ENCODE measurements at places on chromosomes 11 and 22.

GRCh38 chr22:24789516-24789915 lies 15.0 kb upstream of the PIWIL3 start:
- DNase-seq = no peak

DNA sequence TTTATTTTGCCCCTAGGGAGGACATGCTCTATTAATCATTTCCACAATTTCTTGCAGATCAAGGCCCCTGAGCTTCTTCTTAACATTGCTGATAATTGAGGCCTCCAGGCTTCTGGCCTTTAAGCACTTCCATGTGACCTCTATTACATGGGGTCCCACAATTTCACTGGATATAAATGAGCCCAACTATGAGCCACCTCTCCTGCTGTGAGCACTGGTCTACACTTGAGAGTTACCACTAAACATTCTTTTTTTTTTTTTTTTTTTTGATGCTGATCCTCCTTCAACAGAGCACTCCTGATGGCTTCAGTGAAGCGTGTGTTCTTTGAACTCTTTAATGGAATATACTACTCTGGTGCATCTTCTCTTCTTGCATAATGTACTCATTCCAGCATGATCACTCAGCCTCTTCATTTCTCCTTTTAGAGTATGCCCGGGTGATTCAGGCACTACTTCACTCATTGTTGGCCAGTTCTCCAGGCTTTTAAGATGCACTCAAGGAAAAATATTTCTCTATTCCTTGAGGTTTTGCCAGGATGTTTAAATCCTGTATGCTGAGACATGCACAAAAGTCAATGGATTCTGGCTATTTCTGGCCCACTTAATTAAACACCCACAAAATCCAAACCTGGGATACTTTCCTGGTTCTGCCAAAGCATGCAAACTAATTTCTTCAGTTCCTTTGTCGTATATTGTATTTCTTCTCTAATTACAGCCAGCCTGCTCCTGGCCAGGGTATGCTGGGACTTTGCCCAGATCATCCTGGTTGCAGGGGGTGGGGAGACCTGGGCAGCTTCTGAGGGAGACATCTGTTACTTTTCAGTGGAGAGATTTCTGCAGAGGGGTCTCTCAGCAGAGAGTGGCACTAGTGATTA lies 257.8 kb upstream of the LUZP2 start:
- DNase-seq = peak; percentile 20

- peak; percentile 25 for DNase-seq
Measured at GRCh38 chr11:99199341-99199740, 178.6 kb downstream of the CNTN5 start.

- no peak for DNase-seq
Measured at GRCh38 chr11:44784851-44785250, 58.1 kb downstream of the TSPAN18 start.

- no peak for DNase-seq
Measured at GRCh38 chr22:39238966-39239505, 5.7 kb downstream of the PDGFB start.

DNA sequence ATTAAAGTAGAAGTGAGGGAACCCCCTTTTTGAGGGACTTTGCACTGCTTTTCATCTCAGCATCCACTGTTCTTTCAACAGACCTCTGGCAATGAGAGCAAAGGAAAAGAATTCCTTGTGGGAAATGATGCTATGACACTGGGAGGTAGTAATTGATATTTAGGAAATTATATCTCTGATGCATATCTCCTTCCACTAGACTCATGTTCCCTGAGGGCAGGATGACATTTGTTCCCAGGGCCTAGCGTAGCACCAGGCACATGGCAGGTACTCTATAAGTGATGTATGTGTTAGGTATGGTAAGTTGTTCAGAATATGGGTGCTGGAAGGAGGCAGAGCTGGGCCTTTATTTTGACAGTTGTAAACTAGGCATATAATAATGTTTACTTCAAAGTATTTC lies 142.9 kb downstream of the CCDC81 start:
- no peak for DNase-seq

DNA sequence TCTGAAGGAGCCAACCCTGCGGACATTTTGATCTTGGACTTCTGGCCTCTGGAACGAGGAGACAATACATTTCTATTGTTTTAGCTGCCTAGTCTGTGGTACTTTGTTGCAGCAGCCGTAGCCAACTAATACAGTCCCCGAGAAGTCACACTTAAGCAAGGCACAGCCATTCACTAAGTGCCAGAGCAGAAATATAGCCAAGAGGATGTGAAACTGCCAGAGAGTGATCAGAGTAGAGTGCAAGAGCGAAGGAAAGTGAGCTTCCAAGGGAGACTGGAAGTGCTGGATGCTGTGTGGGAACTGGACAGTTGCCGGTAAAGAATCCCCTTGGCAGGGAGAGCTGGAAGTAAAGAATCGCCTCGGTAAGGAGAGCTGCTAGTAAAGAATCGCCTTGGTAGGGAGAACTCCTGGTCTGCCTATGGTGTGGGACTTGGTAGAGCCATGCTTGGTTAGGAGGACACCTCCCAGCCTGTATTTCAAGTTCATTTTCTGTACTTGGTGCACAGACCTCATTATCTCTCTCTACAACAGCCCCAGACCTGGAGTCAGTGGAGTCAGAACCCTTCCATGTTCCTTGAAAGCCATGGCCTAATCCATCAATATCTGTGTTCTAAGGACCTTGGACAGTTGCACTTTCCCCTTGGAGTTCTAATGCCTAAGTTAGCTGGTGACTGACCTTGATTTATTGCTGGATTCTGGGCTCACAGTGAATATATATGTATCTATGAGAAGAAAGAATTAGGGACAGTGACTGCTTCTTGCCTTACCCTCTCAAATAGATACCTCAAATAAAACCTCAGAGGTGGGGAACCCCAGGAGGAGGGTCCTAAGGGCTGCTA lies 162.1 kb downstream of the LDLRAD3 start:
- DNase-seq = peak; percentile 19

GRCh38 chr22:39181778-39182177 lies 29.3 kb upstream of the CBX7 start:
- no peak for DNase-seq

- DNase-seq = no peak
Measured at GRCh38 chr11:66495401-66495854, 15.0 kb upstream of the BBS1 start.

DNA sequence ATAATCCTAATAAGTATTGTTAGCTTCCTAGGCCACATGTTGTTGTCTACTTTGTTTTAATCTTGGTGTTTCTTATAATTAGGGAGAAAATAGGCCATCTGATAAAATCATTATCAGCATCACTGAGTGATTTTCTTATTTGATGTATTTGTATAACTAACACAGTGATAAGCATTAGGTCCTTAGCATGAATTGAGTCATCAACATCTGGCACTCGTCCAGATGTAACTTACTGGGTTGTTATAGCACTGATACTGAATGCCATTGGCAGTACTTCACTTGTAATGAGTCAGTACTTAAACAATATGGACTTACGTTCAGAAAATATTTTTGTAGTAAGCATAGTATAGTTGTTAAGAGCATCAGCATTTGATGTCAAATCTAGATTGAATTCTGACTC lies 16.2 kb downstream of the API5 start:
- peak; percentile 40 for DNase-seq

- DNase-seq = peak; percentile 68
Measured at GRCh38 chr11:62680825-62681240, 2.0 kb upstream of the UBXN1 start.

GRCh38 chr11:94739331-94739730 lies 28.8 kb upstream of the AMOTL1 start:
- no peak for DNase-seq

DNA sequence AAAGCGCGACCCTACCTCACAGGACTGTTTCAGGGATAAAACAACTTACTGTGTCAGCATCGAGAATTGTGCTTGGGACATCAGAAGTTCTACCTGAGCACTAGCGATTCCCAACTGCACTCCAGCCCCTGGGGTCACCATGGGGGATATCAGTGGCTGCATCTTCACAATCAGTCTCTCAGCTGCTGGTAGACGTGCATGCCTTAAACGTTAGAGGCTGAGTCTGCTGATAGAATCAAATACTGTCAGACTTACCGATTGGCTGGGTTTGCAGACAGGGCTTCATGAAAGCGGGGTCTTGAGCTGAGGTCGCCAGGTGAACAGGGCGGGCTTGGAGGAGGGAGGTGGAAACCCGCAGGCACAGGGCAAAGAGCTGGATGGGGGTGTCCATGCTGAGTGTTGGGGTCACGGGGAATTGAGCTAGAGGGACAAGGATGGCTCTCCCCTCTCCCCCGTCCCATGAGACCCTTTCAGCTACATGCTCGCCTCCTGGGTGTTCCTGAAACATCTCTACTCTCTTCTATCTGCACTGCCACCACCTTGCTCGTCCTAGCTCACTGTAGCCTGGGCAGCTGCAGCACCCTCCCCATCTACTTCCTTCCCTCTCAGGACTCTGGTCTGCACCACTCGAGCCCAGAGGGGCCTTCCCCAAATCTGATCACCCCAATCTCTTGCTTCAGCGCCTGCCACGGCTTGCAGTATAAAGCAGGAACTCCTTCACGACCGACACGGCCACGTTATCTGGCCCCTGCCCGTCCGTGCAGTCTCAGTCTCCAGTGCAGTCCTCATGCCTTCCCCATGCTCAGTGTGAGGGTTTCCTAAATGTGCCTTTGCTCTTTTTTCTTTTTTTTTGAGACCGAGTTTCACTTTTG lies 43.5 kb downstream of the ST14 start:
- DNase-seq = no peak

DNA sequence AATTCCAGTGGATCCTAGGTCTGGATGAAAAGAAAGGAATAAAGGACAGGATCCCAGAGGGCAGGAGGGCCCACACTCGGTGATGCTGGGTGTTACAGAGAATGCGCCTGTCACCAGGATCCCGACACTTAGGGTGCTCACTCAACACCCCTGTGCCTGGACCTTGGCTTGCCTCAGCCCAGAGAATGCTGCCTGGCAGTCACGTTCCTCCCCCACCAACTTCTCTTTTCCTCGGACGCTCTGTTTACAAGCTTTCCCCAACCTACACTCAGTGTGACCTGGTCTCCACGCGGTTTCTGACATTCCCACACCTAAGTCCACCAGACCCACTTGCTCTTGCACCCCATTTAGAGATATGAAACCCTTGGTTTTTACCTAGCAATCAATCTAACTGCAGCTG lies 38.0 kb upstream of the ETS1 start:
- DNase-seq = no peak

GRCh38 chr22:44091021-44091721 lies 67.1 kb downstream of the PARVB start:
- DNase-seq = no peak

- DNase-seq = no peak
Measured at GRCh38 chr11:92762121-92762540, 207.3 kb upstream of the MTNR1B start.

Measured in lung (tissue), 17 donors.